Activated CD8-positive, alpha-beta T cell treated with anti-CD3 and anti-CD28 coated beads for 36 hours (primary cell): ENCODE measurements at places on chromosomes 11 and 22. TPM values are rescaled to one million over a fixed set of nuclear protein-coding genes. Genes with fewer than 3 reads are reported as not detected.

DNA sequence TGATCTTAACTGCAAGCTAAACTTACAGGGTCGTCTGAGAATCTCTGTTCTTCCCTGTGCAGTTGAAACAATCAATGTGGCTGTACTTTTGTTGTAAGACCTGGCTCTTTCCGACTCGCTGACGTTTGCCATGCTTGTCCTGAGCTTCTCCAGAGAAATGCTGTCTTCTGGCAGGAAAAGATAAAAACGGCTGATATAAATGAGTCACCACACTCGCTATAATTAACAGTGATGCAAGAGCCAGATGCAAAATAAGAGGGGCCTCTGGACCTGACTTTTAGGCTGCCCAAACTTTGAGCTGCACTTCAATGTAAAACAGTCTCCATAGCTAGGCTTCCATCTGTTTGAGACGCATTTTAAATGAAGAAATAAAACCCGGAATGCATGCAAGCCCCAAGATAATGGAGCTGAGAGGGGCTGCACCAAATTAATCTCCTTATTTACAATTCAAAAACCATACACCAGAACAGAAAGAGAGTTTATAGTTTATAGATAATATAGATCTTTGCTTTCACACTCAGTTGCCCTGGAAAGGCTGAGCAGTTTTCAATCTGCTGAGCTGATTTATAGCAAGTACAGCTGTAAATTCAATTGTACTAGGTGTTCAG lies 48.5 kb downstream of the WT1 start:
- DNase-seq: no peak

DNA sequence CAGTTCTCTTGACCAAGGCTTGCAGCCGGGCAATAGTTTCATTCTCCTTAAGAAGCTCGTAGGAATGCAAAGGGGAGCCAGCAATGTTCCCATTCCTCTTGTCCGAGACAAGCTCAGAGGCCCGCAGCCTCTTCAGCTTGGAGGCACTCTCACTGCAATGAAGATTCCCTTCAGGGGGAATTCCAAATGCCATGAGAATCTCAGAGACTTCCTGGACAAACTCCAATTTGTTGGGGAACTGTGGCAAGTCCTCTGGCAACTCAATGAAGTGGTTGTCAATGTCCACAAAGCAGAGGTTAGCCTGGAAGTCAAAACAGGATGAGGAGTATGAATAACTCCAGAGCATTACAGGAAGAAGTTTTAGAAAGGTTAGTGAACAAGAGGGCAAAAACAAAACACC lies 84.4 kb downstream of the DENND5A start:
- no peak for DNase-seq

- DNase-seq: no peak
These were observed 94.3 kb upstream of the ARHGAP42 start for GRCh38 chr11:100592619-100593260.

GRCh38 chr11:67285541-67286498 lies 3.3 kb upstream of the ANKRD13D start:
- peak; percentile 46 for DNase-seq

- no peak for DNase-seq
These were observed 5.1 kb upstream of the A4GALT start for GRCh38 chr22:42725606-42726355.

The RPS19BP1 gene
- 71.7 TPM for total RNA-seq

The H19 gene
- total RNA-seq: not detected

The CARD18 gene
- total RNA-seq: not detected
